Stromal cell of bone marrow (primary cell): ENCODE measurements at places on chromosomes 1 and 21.

GRCh38 chr1:201184307-201185122, 6.1 kb upstream of the IGFN1 start:
- peak; percentile 80 for DNase-seq

DNA sequence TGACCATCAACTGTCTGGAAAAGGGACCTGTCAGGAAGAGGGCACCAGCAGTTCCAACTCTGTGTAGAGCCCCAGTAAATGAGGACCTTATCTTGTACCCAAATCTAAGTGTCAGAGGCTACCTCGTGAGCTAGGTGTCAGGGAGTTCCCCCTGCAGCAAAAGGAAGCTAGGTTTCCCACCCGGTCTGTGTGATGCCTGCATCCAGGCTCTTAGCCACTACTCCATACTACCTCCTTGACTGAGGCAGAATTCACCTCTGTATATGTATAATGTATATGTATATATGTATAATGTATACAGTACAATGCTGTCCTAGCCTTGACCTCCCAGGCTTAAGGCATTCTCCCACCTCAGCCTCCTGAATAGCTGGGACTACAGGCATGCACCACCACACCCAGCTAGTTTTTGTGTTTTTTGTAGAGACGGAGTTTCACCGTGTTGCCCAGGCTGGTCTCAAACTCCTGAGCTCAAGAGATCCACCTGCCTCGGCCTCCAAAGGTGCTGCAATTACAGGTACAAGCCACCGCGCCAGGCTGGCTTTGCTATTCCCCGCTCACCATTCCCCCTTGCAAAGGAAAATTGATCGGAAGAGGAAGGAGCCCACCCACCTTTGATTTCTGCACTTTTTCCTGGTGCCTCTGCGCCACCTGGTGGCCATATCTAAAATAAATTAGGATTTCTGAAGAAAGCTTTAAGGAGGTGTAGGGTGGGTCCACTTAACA, 15.7 kb upstream of the LUZP1 start:
- DNase-seq: no peak

GRCh38 chr1:171858696-171859095, 17.4 kb downstream of the DNM3 start:
- no peak for DNase-seq

- no peak for DNase-seq
These were observed 59.6 kb upstream of the MACF1 start for GRCh38 chr1:39144924-39145323.

- DNase-seq: no peak
These were observed 349.6 kb downstream of the LMO4 start for GRCh38 chr1:87678266-87678665.

GRCh38 chr1:183388735-183389134, 29.4 kb downstream of the NMNAT2 start:
- no peak for DNase-seq

DNA sequence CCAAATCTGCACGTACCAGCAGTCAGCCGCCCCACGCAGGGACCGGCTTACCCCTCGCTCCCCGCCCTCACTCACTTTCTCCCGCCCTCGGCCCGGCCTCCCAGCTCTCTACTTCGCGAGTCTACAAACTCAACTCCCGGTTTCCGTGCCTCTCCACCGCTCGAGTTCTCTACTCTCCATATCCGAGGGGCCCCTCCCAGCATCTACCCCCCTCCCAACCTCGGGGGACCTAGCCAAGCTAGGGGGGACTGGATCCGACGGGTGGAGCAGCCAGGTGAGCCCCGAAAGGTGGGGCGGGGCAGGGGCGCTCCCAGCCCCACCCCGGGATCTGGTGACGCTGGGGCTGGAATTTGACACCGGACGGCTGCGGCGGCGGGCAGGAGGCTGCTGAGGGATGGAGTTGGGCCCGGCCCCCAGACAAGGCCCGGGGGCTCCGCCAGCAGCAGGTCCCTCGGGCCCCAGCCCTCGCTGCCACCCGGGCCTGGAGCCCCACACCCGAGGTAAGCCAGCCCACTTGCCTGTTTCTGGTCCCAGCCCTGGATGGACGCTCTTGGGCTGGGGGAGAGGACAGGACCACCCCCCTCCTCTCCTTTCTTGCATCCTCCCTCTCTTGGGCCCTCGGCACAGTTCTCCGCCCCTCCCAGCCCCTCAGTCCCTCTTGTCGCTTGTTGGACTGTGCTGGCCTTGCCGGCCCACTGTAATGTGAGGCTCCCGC, at the start of gene ARTN:
Gene ARTN, plus strand, starts transcription at position 416 of the 715 bp plus-strand sequence. CDS start 1,856 bp downstream, outside the sequence.
- no peak for DNase-seq

GRCh38 chr1:175830500-175830899, 87.1 kb upstream of the TNR start:
- no peak for DNase-seq

DNA sequence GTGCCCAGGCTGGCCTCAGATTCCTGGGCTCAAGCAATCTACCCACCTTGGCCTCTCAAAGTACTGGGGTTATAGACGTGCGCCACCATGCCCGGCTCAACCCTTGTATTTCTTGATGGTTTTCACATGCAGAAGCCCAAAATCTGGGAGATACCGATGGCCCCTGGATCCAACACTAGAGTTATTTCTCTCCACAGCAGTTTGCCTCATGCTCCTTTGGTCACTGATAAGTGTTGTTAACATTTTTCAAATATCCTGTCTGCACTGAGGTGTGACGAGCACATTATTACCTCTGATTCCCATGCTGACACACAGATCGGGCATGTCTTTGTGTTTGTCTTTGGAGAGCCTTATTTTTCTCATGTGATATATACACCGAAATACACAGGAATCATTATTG, 107.0 kb downstream of the KIF26B start:
- DNase-seq: no peak
